A549 treated with DMSO at 1 μM for 4 hours (cell line): ENCODE measurements at places on chromosomes 5 and 9. TPM values are rescaled to one million over a fixed set of nuclear protein-coding genes. Genes with fewer than 3 reads are reported as not detected.

Gene SLC34A3
- total RNA-seq = 0.07 to 0.14 TPM (median 0.11 TPM) in 4 of 5 replicates, not detected in the other

Gene FGFR4
- total RNA-seq = 22.0 to 26.5 TPM (median 23.1 TPM) in 5 replicates

Gene FCN2
- total RNA-seq = not detected in 5 replicates

Gene LCN9
- total RNA-seq = not detected in 5 replicates

Gene APBA1
- 0.17 to 0.47 TPM (median 0.27 TPM) in 5 replicates for total RNA-seq
